ENCODE measurements at places on chromosomes 3 and 15.

DNA sequence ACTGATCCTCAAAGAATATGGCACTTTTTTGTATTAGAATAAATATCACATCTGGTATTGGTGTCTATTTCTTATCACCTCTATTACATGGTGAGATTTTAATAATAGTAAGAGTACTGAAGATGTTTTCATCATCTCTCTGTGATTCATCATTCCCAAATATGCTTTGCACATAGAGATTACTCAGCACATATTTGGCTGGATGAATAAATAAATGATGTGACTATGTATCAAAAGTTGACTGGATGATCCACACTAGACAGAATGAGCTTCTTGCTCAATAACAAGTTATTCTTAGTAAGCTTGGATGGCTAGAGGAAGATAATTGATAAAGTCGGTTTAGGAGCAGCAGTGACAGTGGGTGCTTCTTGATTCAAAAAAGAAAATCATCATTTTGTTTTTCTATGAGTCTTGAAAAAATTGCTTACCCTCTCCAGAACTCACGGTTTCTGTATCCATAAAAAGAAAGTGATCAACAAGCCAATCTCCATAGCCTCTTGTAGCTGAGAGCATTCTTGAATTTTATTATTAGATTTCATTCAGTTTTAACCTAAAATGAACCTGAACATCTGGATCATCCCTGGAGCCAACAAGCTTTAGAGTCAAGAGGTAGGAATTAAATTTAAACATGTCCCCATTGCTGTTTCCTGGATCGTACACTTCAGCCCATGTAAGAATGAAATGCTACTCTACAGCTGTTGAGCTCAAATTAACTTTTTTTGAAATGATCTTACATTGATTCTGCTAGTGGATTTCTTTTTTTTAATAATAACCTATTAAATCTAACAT is 104.8 kb upstream of the OSTN start:
- no peak for DNase-seq

DNA sequence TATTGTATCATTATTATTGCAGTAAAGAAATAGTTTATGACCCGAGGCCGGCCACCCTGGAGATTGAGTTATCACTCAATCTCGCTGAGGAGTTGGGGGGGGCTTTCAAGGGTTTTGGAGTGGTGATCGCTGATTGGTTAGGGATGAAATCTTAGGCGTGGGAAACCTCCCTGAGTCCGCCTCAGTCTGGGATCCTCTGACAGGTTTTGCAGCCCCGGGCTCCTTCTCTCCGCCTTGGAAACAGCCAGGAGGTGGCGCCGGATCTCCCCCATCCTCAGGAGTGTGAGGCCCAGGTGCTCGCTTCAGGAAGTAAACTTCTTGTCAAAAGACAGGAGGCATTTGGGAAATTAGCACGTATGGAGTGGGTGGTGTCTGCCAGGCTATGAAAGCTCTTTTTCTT is 41.1 kb upstream of the SEC61A1 start:
- peak; percentile 55 for DNase-seq

DNA sequence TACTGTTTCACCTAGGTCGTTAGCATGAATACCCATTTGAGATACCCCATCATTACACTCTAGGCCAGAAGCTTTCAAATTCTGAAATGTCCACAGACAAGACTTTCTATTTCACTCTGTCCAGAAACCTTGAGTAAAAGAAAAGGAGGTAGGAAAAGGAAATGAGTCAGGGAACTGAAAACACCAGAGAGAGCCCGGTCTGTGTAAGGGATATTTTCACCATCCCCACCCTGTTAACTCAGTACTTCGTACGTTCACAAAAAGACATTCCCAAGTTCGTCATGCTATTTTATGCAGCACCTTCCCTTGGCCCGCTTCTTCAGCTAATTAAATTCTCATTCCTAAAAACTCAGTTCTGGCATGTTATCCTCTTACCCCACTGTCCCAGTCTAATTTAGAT is 89.4 kb upstream of the SOX2 start:
- DNase-seq = no peak

- DNase-seq = no peak
These were observed 669.5 kb downstream of the SQOR start for GRCh38 chr15:46304321-46304720.

- DNase-seq = peak; percentile 82
These were observed 14.5 kb downstream of the RLBP1 start for GRCh38 chr15:89206908-89207331.

DNA sequence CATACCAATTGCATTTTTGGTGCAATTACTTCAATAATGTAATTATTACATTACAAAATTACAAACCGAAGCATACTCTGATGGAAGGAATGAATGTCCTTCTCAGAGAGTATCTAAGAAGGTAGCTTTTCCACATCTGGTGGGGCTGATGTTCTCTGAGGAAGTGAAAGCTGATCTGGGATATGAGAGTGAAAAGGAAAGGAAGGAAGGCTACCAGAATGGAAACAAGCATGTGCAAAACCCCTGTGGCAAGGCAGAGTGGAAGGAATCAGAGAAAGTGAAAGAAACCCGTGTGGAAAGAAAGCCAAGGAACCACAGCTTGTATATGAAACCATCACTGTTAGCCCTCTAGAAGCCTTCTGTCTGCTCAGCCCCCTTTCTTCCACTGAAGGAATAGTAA is 35.3 kb upstream of the GOLGA8A start:
- no peak for DNase-seq

- DNase-seq = no peak
These were observed 708.5 kb downstream of the SQOR start for GRCh38 chr15:46343196-46343935.

- DNase-seq = no peak
These were observed 636.1 kb downstream of the NTRK3 start for GRCh38 chr15:87620393-87620792.

DNA sequence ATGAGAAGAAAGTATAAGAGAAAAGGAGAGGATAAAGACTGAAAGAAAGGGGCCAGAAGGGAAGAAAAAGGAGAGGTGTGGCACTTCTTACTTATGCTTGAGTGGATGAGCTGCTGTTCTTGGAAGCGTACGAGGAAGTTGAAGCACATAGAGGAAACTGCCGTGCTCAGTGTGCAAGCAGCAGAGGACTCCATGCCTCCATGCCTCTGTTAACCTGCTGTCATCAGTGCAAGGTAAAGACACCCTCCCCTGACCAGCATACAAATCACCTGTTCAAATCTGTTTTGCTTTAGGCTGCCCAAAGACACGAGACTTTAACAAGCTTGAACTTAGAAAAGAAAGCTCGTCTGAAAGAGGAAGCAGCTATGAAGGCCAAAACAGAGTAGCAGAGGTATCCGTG is 6.4 kb downstream of the WDR5B start:
- no peak for DNase-seq

DNA sequence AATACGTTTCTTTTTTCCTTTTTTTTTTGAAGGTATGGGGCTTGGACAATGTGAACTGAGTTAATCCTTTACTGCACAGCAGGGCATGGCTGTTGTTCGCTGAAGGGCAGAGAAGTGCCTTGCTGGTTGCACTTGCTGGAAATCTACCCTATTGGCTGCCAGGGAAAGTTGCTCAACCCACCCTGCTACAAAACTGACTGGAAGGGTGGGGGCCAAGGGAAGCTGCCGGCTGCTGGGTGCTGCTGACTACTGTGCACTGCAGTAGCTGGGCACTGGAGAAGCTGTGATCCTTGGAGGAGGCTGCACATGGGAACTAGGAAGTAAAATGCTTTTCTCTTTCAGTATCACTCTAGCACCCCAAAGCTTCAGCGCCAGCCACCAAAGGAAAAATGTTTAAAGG is 70.5 kb downstream of the ETV5 start:
- no peak for DNase-seq

GRCh38 chr15:62835762-62836161 is 206.8 kb upstream of the TPM1 start:
- no peak for DNase-seq

- no peak for DNase-seq
These were observed 48.7 kb upstream of the MDFIC2 start for GRCh38 chr3:70360979-70361760.

GRCh38 chr3:14411988-14412387 is 9.6 kb downstream of the SLC6A6 start:
- DNase-seq = no peak

GRCh38 chr3:46334741-46335478 is 19.0 kb upstream of the CCR2 start:
- DNase-seq = no peak

DNA sequence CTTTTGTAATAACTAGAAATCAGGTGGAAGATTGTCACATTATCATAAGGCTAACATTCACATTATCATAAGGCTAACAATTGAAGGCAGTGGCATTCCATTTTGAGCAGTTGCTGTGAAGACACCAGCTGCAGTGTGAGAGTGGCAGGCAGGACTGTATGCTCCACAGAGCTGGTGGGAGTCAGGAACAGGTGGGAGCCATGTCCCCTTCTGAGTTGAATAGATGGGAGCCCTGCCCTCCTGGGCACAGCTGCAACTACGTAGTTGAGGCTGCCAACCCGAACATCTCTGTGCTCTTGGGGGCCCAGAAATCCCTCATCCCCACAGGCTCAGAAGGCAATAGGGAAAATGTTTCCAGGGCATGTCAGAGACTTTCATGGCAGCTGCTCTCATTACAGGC is 1627.6 kb downstream of the SI start:
- no peak for DNase-seq

Data from dorsolateral prefrontal cortex (tissue), 122 donors.